ENCODE measurements at places on chromosomes 7 and 10.
A peak's percentile ranks its signal among the peaks of the same experiment; 100 is the strongest.

- no peak for DNase-seq
Measured at GRCh38 chr10:47116445-47116844, 183.6 kb upstream of the GDF10 start.

DNA sequence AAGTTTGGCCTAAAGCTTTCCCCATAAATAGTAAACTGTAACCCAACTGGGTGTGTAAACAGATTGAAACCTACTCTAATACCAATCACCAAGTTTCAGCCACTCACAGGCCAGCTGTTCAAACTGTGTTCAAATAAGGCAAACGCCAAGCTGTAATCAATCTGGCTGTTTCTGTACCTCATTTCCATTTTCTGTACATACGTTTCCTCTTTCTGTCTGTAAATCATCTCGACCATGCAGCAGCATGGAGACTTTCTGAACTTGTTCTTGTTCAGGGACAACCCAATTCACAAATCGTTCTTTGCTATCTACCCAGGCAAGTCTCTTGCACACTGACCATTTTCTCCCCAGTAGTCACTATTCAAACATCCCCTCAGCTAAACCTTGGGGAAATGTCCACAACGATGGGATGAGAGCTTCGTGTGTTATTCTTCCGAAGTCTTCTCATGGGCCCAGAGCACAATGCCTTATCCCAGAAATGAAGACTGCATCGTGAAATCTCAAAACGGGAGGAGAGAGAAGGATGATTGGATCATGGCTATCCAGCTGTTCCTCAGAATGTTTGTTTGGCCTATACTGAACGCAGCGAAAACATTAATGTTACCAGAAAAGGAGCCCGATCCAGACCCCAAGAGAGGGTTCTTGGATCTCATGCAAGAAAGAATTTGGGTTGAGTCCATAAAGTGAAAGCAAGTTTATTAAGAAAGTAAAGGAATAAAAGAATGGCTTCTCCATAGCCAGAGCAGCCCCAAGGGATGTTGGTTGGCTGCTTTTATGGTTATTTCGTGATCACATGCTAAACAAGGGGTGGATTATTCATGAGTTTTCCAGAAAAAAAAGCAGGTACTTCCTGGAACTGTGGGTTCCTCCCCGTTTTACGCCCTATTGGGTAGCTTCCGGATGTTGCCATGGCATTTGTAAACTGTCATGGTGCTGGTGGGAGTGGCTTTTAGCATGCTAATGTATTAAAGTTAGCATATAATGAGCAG is 86.2 kb downstream of the SLC16A9 start:
- no peak for DNase-seq

DNA sequence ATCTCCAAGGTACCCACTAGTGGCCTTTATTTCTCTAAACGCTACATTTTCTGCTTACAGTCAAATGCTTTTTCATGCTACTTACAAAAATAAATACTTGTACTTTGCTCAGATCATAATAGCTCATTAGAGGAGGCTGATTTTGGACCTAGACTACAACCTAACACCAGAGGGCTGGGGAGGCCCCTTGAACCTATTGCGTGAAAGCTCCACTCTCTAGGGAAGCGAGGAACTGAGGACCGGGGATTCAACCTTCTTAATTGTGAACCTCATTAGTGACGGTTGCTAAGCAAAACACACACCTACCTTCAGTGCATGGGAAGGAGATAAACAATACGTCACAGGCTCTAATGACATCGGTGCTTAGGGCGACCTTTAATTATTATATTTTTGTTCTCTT is 92.1 kb downstream of the EBF3 start:
- DNase-seq, result no peak

DNA sequence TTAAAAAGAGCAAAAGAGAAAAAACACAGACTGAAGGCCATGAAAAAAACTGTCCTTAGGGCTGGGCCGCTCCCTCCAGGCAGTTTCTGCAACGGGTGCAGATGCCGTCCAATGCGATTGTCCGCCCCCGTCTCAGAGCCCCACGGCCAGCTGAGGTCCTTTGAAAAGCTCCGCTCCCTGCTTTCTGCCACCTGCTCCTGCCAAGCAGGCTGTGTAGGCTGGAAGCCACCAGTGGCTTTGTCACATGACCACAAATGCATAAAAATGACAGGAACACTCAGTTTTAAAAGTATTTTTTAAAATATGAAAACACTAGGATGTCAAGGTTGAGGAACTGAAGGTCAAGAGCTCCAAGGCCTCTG is 71.7 kb downstream of the AMZ1 start:
- no peak for DNase-seq

DNA sequence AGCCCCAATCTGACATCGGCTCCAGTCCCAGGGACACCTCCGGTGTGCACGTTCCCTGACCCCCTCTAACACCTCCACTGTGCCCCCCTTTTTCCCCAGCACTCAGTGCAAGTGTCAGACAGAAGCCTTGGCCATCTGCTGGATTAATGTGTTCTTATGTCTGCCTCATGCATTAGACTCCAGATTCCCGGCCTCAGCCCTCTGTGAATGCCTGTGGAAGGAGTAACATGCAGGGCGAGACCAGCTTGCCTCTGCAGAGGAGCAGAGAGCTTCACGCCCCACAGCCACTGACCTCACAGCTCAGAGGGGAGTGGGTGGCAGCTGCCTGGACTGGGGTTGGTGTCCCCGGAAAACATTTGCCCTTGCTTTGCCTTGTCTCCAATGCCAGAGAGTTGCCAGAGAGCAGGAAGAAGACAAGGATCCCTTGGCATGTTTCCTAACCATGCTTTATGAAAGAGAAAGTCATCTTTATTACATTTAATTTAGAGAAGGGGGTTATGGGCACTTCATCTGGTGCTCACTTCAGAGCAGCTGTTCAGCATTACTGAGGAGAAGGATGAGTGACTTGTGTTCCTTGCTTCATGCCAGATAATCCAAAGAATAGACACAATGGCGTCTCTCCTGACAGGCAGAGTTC is 91.6 kb upstream of the CXCL12 start:
- no peak for DNase-seq

GRCh38 chr7:44700322-44700721 is 48.3 kb upstream of the ZMIZ2 start:
- no peak for DNase-seq

DNA sequence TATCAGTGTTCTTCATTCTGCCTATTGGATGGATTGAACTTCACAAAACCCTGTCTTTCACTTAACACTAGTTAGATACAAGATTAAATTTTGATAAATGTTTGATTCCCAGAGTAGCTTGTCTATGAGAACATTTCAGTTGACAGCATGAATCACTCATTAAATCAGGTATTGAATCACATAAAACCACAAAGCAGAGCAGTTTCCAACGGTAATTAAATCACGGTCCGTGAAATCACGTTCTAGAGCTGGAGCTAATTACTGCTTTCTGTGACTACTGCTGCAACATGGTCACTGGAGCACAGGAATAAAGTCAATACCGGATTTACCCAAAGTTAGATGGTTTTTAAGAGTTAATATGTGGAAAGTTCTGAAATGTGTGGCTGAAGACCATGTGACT is 257.8 kb upstream of the PCDH15 start:
- DNase-seq, result no peak

GRCh38 chr10:71899665-71900412 is 48.8 kb upstream of the PSAP start:
- DNase-seq, result no peak

- no peak for DNase-seq
Measured at GRCh38 chr7:94272821-94273583, 121.7 kb upstream of the COL1A2 start.

DNA sequence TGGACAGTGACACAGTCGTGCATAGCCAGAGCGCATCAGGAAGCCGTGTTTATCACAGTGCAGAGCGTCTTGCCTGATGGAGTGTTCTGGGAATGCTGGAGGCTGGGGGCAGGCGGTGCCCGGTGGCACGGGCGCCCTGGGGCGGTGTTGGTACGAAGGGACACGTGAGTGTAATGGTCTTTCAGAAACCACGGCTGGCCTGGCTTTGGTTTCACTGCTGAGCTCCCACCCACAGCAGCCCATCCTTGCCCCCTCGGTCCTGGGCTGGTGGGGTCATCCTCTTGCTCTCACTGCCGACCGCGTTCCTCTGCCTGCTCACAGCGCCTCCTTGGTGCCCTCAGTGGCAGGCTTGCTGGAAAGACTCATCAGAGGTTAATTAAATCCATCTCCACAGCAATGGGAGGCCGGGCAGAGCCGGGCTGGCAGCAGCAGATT is 50.6 kb downstream of the NKX6-2 start:
- DNase-seq, result no peak

GRCh38 chr7:39465055-39465929 is 100.9 kb upstream of the YAE1 start:
- DNase-seq, result no peak

- no peak for DNase-seq
Measured at GRCh38 chr10:31262672-31263071, 56.3 kb upstream of the ZEB1 start.

GRCh38 chr7:67018940-67019339 is 22.3 kb downstream of the TYW1 start:
- no peak for DNase-seq

GRCh38 chr7:105652359-105652993 is 71.2 kb upstream of the EFCAB10 start:
- DNase-seq, result peak; percentile 58

DNA sequence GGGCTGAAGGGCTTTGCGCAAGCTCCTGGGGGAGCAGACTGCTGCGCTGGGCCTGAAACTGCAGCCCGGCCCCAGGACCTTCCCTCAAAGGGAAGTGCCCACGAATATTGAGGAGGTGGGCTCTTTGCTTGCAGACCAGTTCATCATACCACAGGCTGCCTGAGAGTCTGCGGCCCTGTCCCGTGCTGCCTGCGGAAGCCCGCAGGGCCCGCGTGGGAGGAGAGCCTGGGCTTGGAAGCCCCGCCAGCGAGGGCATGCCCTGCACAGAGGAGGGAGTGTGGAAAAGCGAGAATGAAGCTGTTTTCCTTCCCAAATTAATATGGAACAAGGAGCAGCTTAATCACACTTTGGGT is 83.6 kb upstream of the MKI67 start:
- DNase-seq, result no peak

DNA sequence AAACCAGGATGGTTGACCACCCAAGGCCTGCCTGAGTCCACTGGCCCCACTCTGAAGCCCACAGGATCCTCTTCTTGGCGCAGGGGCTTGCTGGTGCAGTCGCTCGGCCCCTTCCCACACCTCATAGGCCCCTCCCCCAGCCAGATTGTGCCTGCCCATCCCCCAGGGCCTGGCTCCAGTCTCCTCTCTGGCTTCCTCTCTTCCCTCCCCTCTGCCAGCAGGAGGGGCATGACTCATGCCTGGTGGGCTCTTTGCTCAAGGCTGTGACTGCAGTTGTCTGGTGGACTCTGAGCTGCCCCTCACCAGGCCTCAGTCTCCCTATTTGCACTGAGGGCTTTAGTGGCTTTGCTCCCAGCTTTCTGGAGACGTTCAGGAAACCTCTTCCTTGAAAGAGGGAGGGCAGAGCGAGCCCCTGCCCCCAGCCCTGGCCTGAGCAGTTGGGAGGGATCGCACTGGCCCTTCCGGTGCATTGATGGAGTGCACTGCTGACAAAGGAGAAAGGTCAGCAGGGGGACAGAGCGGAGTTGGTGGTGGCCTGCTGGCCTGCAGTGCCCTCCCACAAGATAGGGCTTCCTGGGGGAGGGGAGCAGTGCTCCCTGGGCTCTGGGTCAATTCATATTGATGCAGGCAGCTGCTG is 60.7 kb downstream of the ZMIZ1 start:
- DNase-seq, result no peak

- no peak for DNase-seq
Measured at GRCh38 chr7:148598351-148598750, 7.8 kb downstream of the C7orf33 start.

GRCh38 chr10:2541176-2541575 is 526.2 kb upstream of the PFKP start:
- no peak for DNase-seq

DNA sequence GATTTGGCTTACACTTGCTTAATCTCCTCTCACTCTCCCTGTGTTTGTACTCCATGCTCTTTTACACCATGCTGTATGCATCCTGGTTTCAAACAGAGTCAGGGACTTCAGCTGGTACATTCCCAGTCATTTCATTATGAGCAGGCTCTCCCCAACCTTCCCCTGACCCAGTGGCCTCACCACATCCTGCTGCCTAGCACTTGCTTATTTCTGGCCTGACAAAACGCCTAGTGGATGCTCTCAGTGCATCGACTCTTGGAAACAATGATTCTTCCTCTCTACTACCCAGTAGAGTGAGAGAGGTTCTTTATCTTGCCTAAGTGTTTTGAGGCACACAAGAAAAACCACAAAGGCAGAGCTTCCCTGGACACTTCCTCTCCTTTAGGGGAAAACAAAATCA is 63.4 kb downstream of the CAV1 start:
- no peak for DNase-seq

DNA sequence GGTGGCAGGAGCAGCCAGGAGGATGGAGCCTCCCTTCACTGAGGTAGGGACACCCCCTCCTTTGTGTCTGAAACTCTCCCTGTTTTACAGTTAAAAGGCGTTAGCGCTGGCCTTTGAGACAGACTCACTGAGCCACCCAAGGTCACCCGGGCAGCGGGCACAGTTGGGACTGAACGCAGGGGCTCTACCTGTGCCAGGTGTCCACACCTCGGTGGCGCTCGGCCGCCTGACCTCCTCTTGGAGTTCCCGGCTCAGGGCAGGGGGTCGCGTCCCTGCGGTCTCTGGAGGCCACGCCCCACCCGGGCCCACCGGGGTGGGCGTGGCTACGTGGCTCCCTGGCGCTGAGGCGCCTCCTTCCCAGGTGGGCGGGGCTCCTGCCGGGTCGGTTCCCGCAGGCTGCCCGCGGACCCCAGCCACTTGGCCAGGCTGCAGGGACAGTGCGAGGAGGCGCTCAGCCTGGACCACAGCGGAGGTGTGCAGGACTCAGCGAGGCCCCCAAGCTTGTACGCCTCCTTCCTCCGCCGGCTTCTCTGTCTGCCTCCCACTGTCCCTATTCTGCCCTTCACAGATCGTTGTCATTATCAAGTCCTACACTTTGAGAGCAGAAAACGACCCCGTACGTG is 39.9 kb upstream of the LEP start:
- DNase-seq, result no peak

DNA sequence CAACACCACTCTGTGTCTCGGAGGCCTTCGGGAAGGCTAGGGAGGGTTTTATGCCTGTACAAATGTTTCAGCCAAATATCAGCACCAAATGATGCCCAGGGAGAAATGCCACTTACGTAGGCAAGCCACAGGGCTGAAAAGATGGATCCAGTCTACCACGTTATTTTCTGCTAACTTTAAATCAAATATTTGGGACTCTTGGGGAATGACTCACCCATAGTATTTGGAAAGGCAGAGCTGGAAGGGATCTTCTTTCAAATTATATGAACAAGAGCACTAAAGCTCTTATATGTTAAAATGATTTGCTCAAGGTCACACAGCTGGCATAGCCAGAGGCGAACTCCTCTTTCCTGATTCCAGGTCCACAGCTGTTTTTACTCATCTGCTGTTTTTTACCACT is 591.4 kb downstream of the SORCS1 start:
- no peak for DNase-seq

GRCh38 chr10:48627984-48628609 is 23.2 kb upstream of the ARHGAP22 start:
- no peak for DNase-seq

Data from T-helper 17 cell (primary cell).